ENCODE measurements at places on chromosomes 4 and X.

DNA sequence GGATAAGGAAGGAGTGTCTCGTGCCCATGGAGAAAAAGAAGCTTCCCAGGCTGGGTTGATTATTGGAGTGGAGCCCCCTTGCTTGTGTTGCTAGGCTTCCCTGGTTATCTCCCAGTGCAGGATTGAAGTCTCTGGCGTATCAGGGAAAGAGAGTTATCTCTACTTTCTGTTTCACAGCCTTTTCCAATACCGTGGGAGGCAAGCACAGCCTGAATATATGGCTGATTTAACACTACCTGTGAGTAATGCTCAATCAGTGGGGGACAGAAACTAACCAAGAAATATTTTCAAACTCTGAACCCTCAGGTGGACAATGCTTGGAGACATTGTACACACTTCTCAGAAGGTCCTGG, 65.2 kb downstream of the SERPINA7 start:
- DNase-seq, result no peak

DNA sequence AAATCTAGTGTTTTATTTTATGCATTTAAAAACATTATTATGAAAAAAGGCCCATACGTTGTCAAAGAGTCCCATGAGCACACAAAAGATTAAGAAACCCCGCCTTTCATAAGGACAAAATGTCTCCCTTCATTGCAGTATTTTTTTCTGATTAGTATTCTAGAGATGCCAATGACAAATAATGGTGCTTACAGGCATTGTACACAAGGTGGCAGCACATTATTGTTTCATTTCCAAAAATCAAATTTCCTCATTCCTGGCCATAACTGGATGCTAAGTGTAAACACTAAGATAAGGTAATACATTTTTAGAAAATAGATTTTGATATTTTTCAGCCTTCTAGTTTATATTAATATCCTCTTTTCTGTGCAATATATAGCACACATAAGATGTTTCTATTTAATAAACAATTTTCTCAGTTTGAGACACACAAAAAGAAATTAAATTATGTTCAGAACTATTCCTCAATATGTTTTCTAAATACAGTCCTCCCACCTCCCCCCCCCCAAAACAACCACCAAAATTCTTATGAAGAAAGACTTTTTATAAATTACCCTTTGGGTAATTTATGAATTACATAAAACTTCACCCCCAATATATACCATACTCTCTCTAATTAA, 47.7 kb downstream of the TIGD2 start:
- DNase-seq, result no peak

- DNase-seq, result no peak
These were observed 71.8 kb downstream of the C4orf33 start for GRCh38 chr4:129167640-129168260.

GRCh38 chrX:39336671-39337311, 535.5 kb downstream of the MID1IP1 start:
- DNase-seq, result no peak

GRCh38 chr4:144463896-144464295, 182.1 kb upstream of the HHIP start:
- no peak for DNase-seq

- DNase-seq, result no peak
These were observed 537.2 kb upstream of the CPEB2 start for GRCh38 chr4:14465057-14465456.

DNA sequence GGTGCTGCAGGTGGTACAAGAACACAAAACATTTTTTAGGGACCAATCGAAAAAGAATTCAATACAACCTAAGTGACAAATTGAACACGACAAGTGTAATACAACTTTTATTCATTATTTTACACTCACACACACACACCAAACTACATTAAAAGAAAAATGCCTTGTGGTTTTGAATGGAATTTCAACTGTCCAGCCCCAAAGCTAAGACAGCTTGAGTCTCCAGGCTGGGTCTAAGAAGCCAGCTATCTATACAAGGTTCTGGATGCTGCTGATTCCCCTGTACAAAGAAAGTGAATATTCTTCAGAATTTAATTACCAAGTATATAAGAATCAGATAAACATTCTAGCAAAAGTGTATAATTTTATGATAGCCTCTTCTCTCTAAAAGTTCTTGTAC, 118.2 kb downstream of the PPP3CA start:
- no peak for DNase-seq

DNA sequence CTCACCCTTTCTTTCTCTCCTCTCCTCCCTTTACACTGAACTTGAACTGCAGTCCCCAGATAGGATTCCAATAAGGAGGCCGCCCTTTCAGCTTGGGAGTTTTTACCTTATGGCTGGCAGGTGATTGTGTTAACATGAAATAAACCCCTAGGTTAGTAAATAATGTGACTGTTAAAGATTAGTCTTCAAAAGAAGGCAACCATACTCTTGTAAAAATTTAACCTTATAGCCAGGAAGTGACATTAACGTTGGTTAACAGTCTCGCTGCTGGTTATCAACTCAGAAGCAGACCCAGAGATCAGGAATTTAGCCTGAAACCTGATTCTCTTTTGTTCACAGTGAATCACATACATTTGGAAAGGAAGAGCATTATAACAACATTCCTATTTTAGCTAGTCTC, 15.2 kb downstream of the FHDC1 start:
- no peak for DNase-seq

GRCh38 chr4:177281351-177281909, 28.2 kb upstream of the NEIL3 start:
- no peak for DNase-seq

All from stimulated activated CD8-positive, alpha-beta memory T cell treated with anti-CD3 and anti-CD28 coated beads, Interleukin-7, amount 100 ng/mL, for 1 hour (primary cell).